ENCODE measurements at places on chromosomes 4 and X. TPM values are rescaled to one million over a fixed set of nuclear protein-coding genes. Genes with fewer than 3 reads are reported as not detected.

Gene PROM1
- total RNA-seq = not detected

Gene THAP9
- total RNA-seq = 8.6 TPM

Gene TLR6
- 2.4 TPM for total RNA-seq

DNA sequence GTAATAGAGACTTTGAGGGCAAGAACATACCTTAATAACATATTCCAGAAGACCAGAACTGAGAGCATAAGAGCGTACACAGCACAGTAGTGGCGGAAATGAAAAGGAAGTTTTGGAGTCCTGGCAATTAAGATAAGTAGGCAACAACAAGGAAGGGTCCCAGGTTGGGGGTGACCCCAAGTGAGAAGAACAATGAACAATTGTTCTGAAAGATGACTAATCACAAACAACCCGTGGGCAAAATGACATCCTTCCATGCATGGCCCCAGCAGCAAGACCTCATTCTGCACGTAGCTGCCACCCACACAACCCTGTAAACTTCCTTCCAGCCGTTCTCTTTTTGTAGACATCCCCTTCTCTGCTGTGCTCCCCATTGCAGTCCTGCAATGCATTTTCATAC is 384.4 kb upstream of the PABPC4L start:
- no peak for DNase-seq

DNA sequence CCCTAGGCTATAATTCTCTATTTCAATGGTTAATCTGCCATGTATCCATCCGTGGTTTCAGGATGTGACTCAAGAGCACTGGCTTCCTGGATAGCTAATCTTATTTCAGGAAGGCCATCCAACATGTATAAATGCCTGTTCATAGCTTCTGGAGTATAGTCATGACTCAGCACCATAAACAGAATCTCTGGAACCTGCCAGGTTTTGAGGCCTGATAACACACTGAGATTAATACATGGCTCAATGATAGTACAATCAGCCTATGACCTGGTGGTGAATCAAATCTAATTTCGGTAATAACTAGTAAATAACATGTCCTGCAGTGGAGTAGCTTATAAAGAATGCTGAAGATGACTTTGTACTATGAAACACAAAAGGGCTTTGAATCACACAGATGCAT is 5.7 kb upstream of the IL13RA2 start:
- DNase-seq = no peak

DNA sequence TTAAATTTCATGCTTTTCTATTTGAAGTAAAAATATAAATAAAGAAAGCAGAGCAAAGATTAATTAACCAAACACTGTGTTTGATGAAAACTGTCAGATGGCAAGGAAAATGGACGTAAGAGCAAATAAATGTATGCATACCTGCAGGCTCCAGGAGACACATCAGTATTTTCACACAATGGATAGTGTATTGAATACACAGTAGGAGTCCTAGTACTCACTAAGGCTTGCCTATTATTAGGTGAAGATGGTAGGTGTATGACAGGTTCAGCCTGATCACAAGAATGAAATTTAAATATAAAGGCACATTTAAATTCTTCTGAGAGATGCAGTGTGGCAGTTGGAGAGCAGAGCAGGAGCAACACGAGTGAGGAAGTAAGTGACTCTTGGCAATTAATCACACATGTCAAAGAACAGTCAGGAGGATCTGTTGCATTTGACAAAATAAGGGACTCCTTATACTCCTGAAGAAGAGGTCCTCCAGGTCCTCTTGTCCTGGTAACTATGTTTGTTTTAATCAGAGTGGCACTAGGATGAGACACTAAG is 106.0 kb upstream of the NDST4 start:
- DNase-seq = no peak

GRCh38 chrX:130109429-130110378 is 593 bp downstream of the ELF4 start:
- DNase-seq = peak; percentile 59

DNA sequence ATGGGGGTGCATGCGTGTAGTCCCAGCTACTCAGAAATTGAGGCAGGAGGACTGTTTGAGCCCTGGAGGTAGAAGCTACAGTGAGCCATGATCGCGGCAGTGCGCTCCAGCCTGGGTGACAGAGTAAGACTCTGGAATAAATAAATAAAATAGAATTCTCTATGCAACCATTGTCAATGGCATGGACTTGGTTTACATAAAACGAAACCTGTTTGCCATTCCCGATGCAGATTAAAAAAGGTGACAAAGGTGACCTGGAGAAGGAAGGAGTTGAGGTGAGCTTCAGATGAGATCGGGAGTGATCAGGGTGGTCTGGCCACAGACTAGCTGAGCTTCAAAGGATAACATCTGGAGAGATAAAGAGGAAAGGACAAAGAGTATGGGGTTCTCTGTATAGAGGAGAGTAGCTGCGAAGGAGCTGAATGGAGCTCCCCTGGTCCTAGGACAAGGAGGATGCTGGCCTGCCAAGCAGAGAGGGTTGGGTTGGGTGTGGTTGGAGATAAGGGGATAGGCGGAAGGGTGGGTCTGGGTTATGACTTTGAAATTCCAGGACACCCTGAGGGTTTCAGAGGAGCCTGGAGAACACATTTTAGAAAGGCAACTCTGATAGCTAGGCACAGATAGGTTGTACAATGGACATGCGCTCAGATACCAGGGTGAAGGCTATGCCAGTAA is 98.6 kb downstream of the RBM47 start:
- DNase-seq = no peak

DNA sequence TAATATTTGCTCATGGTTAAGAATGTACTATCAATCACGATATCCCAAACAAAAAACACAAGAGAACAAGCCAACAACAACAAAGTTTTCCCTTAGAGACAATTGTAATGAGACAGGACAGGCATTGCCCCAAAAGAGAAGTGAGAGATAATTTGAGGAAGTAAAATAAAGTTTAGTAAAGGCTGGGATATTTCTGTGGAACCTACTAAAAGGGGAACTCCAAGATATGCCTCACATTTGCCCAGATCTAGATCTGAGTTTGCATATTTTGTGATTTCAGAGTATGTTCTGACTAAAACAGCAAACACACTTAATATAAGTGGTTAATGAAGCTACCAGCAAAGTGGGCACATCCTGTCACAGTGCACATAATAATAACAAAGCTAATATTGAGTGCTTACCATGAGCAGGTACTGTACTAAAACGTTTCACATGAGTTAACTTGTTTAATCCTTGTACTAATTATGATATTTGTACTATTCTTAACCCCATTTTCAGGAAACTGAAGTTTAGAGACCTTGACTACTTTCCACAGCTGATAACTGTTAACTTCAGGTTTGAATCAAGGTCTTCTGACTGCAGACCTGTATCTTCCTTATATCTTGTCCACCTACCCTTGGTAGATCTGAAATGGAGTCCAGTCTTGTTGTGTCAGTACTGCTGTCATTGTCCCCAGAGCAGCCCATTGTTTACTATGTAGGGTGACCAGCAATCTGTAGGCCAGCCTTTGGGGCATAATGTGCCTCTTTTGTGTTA is 26.0 kb upstream of the BMP2K start:
- DNase-seq = no peak

DNA sequence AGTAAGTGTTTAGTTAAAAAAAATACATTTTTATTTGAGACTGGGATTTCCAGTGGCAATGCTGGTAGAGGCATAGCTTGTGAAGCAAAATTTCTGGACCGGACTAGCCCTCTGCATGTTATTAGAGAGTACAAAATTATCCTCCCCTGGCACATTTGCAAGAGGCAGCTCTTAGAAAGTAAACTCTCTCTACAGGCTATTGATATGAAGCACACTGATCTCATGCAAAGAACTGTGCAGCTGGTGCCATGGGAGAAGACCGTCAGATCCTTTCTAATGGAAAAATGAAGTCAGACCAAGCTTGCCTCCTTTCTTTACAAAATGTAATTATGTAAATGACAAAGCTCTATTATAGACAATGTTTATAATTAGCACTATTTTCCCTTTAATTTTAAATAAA is 2717.2 kb downstream of the PCDH7 start:
- DNase-seq = no peak
